ENCODE measurements at places on chromosomes 7 and 10.

DNA sequence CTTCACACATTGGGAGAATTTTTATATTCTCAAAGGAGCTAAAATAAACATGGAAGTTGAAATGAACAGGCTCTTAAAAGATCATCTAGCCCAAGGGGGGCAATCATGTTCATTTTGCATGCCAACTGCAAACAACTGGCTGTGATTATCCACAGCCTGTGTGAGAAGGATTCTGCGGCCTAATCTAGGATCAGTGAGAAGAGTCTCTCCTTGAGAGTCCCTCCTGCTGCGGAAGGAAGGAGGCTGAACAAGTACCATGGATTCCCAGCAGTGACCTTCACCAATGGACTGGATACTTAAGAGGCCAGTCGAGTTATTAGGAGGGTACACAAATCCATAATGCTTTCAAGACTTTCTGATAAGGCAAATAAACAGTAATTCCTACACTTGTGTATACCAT, 76.7 kb downstream of the IGF2BP3 start:
- DNase-seq = no peak

GRCh38 chr7:128826916-128827247, 3.3 kb upstream of the FLNC start:
- no peak for DNase-seq

GRCh38 chr7:47405921-47406800, 175.8 kb downstream of the TNS3 start:
- peak; percentile 55 for DNase-seq

DNA sequence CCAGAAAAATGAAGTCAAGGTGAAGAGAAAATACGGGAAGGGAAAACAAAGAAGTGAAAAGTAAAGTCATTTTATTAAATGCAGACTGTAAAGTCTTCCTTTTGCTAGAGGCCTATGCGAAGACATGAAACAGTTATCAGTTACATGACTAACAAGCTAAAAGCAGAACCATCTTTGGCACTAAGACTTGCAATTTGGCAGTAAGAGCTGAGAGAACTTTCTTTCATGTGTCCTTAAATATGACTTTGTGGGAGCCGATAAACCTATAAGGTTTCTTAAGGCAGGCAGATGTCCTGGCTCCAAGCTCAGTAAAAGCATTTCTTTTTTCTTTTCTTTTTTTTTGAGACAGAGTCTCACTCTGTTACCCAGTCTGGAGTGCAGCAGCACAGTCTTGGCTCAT, 10.4 kb downstream of the ANLN start:
- peak; percentile 26 for DNase-seq

DNA sequence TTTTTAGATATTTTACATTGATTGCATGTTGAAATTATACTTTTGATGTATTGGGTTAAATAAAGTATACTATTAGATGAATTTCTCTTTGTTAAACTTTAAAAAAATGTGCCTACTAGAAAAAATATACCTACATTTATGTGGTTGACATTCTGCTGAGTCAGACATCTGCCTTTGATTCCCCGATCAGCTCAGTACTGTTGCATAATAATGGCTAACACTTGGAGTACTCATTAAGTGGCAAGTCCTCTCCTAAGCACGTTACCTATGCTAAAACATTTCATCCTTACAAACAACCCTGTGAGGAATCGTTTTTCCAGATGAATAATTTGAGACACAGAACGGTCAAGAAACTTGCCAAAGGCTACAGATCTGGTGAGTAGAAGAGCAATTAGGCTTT, 14.0 kb upstream of the SEM1 start:
- no peak for DNase-seq

Measured in EH (cell line).